ENCODE measurements at places on chromosomes 2 and 18.

- DNase-seq = peak; percentile 15
Observed at GRCh38 chr2:239598732-239599090, 197.9 kb upstream of the HDAC4 start.

DNA sequence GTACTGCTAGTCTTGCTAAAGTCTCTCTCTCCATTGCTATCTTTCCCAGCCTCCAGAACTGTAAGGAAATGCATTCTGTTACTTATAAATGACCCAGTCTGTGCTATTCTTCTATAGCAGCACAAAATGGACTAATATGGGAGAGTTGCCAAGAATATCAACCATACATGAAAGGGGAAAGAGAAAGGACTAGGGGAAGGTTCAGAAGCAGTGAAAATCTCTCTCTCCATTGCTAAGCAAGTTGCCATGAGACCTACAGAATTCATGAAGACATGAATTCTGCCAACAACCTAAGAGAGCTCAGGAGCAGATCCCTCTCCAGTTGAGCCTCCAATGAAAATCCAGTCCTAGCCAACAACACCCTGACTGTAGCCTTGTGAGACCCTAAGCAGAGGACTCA is 3.6 kb upstream of the TRABD2A start:
- no peak for DNase-seq

DNA sequence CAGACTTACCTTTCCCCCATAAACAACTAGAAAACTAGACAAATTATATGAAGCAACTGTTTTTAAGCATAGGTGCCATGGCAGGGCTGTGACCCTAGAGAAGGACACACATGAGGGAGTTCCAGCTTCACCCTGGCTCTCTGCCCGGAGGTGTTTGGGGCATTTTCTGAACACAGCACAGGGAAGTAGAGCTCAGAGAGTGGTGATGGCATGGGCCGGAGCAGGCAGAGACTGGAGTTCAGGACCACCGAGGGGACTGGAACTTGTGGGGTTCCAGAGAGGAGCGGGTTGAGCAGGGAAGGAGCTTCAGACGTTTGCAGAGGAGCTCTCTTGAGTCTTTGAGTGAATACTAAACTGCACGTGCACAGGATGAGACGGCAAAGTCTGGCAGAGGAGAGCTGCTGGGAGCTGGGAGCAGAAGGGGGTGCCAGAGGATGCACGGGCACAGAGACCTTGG is 26.5 kb upstream of the KLF11 start:
- no peak for DNase-seq

GRCh38 chr2:148517296-148517695 is 127.3 kb upstream of the EPC2 start:
- DNase-seq = no peak

- DNase-seq = no peak
Observed at GRCh38 chr18:370751-371608, 103.1 kb upstream of the THOC1 start.

GRCh38 chr18:44856157-44856556 is 175.5 kb downstream of the SETBP1 start:
- DNase-seq = no peak

- DNase-seq = no peak
Observed at GRCh38 chr18:4878480-4878879, 318.6 kb downstream of the AKAIN1 start.

DNA sequence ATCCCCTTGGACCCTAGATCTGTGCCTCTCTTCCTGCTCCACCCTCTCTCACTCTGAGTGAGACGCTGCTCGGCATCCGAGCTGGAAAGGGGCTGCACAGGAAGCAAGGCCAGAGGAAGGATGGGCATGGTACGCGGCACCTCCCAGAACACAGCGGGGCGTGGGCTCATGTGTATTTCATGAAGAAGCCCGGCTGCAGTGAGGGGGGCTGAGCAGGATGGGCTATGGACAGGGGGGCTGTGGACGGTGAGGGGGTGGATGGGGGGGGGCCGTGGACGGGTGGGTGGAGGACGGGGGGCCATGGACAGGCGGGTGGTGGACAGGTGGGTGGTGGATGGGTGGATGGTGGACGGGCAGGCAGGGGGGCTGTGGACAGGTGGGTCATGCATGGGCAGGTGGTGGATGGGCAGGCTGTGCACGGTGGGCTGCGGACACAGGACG is 28.5 kb downstream of the SLC66A2 start:
- peak; percentile 19 for DNase-seq

- peak; percentile 49 for DNase-seq
Observed at GRCh38 chr2:71452565-71452964, 796 bp upstream of the DYSF start.
